Kidney (tissue), 22 donors: ENCODE measurements at places on chromosomes 13 and 19. TPM values are rescaled to one million over a fixed set of nuclear protein-coding genes. Genes with fewer than 3 reads are reported as not detected.

GRCh38 chr19:2542341-2543069 lies 66.6 kb downstream of the GADD45B start:
- peak; percentile 66 for DNase-seq

DNA sequence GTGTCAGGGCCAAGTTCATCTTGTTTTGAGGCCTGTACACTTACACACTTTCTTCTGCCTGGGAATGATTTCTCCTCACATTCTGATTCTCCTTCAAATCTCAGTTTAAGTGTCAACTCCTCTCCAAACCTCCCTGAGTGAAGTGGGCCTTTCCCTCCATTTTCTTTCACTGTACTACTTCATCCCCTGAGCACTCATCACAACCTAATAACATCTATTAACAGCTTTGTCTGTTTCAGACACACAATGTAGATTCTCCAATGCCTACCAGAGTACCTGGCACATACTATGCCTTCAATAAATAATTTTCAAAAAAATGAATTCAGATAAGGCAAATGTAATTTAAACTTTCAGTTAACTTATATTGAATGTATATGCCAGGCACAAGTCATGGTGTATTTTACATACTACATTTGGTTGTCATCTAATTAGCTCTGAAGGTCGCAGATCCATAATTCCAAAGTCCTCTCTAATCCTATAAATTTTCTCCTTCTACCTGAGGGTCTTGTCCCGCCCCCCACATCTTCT lies 357 bp upstream of the COG6 start:
- DNase-seq: no peak

GRCh38 chr19:45471111-45471930 lies 3.5 kb downstream of the FOSB start:
- DNase-seq: no peak

DNA sequence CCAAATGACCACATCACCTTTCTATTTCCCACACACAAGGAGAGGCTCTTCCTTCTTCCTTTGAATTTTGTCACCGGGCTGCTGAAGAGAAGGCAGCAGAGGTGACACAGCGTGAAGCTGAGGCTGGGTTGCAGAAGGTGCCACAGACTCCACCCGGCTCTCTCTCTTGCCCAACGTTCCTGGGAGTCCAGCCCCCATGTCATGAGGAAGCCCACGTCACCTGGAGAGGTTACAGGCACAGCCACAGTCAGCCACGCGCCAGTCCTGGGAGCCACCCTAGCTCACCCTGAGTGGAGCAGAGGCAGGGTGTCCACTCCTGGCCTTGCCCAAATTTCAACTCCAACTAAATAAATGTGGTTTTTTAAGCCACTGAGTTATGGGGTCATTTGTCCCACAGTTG lies 4.8 kb upstream of the TMEM255B start:
- no peak for DNase-seq

- no peak for DNase-seq
These were observed 77.9 kb upstream of the XPO4 start for GRCh38 chr13:20980430-20980829.

GRCh38 chr13:89968470-89968869 lies 1379.0 kb upstream of the MIR17HG start:
- DNase-seq: no peak

DNA sequence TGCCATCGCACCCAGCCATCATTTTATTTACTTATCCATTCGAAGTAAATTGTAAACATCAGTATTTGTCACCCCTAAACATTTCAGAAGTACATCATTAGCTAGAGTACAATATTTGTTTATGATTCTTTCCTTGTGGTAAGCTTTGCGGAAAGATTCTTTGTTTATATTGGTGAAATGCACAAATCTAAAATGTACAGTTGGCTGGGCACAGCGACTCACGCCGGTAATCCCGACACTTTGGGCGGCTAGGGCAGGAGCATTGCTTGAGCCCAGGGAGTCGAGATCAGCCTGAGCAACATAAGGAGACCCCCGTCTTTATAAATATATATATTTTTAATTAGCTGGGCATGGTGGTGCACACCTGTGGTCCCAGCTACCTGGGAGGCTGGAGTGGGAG lies 10.1 kb downstream of the LGALS7B start:
- DNase-seq: no peak

GRCh38 chr19:5803441-5803751 lies 1.5 kb upstream of the NRTN start:
- DNase-seq: no peak

DNA sequence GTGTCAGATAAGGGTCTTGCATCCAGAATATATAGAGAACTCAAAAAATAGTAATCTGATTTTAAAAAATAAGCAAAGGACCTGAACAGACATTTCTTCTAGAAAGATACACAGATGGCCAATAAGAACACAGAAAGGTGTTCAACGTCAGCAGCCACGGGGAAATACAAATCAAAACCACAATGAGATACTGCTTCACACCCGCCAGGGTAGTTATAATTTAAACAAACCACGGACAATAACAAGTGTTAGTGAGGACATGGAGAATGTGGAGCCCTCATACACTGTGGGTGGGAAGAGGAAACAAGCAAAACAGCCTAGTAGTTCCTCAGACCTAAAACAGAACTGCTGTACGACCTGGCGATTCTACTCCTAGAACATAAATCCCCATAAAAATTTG lies 26.7 kb upstream of the NAPA start:
- DNase-seq: no peak

DNA sequence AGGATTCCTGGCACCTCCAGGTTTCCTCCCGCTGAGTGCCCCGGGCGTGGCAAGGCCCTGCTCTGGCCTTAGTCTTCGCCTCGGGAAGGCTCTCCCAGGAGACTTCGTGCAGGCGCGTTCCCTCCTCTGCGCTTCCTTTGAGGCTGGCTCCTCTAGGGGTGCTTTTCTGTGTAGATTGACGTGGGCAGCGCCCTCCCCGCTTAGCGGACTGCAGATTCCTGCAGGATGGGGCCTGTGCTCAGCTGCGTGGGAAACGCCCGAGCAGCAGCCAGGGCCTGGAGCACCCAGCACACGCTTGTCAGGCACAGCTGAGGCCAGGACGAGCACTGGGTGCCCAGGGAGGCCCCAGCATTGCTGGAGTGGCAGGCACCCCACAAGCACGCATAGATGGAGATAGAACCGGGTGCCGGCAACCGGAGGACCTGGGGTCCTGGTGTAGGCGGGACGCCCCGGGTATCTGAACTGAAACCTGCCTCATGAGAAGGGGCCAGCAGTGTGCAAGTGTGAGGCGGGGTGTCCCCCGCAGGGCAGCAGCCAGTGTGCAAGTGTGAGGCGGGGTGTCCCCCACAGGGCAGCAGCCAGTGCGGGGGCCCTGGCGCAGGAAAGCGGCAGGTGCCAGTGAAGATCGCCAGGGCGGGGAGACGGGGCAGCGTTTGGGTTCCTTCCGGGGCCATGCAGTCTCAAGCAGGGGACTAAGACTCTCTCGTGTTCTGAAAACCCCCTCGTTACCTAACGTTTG lies 3.4 kb downstream of the NDUFS7 start:
- no peak for DNase-seq

DNA sequence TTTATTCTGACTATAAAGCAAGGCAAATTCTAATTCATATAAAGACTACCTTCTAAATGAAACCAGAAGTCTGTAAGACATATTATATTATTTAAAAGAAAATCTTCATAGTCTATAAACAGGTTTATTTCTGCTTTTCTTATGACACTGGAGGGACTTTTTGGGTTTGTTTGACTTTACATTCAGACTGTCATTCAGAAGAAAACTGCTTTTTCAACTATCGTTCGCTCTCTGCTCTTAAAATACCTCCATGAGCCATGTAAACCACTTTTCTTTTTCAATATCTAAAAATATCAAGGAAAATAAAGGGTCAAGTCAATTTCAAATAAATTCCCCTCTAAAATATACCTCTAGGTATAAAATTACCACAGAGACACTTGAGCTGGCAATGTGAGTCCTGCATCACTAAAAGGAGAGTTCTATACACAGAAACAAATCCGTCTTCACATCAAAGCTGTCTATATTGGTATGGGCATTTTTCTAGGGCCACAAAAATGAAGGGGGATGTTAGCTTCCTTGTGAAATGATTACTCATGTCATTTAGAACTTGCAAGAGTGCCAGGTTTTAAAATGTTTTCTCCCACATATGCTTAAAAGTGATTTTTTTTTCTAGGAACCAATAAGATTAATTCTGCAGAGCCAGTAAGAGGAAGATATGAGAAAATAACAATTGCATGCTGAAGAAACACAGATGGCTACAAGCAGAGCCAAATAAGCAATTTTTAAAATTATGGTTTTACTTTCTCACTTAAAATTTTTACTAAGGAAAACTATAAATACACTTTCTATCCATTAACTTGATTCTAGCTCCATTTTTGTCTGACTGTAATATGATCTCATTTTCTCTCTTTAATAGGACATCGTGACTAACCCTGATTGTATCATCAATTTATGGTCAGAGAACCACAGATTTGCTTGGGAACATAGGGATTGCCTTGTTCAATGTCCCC lies 181.8 kb downstream of the TBC1D4 start:
- DNase-seq: no peak

- no peak for DNase-seq
These were observed 238.6 kb downstream of the POU4F1 start for GRCh38 chr13:78364711-78365110.

DNA sequence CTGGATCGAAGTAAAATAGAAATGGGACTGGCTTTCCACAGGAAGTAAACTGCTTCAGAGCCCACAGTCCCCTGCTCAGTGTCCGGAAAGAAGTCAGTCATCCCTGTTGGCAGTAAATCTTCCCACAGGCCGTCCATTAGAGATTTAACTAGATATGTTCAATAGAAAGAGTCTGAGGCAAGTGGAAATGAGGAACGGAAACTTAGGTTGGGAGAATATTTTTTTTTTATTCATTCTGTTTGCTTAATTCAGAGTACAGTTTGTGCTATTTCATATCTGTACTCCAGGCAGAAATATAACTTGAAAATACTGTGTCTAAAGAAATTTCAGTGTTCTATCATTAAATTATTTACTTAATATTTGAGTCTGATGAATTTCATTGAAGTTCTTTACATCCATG lies 22.7 kb downstream of the SLC25A15 start:
- DNase-seq: no peak

GRCh38 chr19:31263328-31263727 lies 85.9 kb downstream of the TSHZ3 start:
- peak; percentile 65 for DNase-seq

DNA sequence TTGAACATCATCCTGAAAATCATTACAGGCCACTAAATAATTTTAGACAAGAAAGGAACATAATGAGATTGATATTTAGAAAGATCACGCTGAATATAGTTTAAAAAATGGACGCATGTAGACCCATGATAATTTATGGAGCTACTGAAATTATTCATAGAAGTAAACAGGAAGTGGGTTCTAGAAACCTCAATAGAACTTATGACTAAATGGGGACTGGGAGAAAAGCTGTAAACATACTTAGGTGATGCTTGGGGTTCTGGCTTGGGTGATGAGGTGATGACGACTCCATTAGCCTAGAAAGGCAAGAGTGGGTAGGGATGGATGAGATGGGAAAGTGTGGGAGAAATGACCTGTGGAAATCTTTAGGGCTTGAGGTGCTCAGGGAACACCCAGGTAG lies 484.0 kb downstream of the MYO16 start:
- DNase-seq: no peak

GRCh38 chr19:31530781-31531180 lies 181.5 kb upstream of the TSHZ3 start:
- no peak for DNase-seq

- no peak for DNase-seq
These were observed 774 bp downstream of the MAN2B1 start for GRCh38 chr19:12665671-12666264.

GRCh38 chr13:88526186-88526852 lies 855.1 kb downstream of the SLITRK5 start:
- no peak for DNase-seq

GRCh38 chr13:99871249-99871898 lies 100.2 kb downstream of the ZIC5 start:
- no peak for DNase-seq

GRCh38 chr13:36105726-36106125 lies 25.5 kb downstream of the DCLK1 start:
- no peak for DNase-seq

DNA sequence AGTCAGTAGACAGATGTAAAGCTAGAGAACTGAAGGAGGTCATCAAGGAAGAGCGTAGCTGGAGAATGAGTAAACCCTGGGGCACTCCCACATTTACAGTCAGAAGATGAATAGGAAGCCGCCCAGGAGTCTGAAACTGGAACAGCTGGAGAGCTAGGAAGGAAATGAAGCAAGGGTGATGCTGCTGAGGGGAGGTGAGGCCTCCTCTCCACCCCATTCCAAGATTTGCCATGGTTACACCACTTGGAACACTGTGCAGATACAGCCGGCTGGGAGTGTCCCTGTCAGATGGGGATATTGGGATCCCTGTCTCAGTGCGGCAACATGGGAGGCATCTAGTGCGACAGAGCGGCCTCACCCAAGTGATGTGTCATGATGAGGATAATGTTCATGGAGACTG lies 51.8 kb upstream of the GPI start:
- DNase-seq: no peak

DNA sequence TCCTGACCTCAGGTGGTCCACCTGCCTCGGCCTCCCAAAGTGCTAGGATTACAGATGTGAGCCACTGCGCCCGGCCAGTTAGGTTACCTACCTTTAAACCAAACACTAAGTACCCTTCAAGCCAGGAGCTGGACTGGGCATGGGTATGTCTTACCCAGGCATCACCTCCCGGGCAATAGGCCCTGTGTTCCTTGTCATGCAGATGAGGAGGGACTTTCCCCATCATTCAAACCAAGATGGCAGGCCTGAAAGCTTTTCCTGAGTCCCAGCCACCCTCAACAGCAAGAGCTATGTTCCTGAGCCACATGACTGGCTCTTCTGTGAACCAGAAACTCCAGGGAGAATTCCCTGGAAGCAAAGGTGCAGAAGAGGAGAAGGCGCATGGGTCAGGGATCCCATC lies 9.5 kb downstream of the RAB8A start:
- DNase-seq: no peak

GRCh38 chr19:15112385-15112784 lies 5.2 kb downstream of the SYDE1 start:
- DNase-seq: no peak

SERPINE3 gene
- total RNA-seq: not detected

METTL21C gene
- not detected for total RNA-seq

KANK3 gene
- total RNA-seq: 26.6 TPM

ZNF730 gene
- 0.60 TPM for total RNA-seq

ZNF99 gene
- 0.25 TPM for total RNA-seq

IQCN gene
- total RNA-seq: 6.3 TPM

CALR3 gene
- not detected for total RNA-seq
